ENCODE measurements at places on chromosomes 5 and 9.

- no peak for DNase-seq
These were observed 21.8 kb downstream of the CTNNAL1 start for GRCh38 chr9:108991479-108991878.

- no peak for DNase-seq
These were observed 463.7 kb upstream of the CLINT1 start for GRCh38 chr5:158322620-158323019.

DNA sequence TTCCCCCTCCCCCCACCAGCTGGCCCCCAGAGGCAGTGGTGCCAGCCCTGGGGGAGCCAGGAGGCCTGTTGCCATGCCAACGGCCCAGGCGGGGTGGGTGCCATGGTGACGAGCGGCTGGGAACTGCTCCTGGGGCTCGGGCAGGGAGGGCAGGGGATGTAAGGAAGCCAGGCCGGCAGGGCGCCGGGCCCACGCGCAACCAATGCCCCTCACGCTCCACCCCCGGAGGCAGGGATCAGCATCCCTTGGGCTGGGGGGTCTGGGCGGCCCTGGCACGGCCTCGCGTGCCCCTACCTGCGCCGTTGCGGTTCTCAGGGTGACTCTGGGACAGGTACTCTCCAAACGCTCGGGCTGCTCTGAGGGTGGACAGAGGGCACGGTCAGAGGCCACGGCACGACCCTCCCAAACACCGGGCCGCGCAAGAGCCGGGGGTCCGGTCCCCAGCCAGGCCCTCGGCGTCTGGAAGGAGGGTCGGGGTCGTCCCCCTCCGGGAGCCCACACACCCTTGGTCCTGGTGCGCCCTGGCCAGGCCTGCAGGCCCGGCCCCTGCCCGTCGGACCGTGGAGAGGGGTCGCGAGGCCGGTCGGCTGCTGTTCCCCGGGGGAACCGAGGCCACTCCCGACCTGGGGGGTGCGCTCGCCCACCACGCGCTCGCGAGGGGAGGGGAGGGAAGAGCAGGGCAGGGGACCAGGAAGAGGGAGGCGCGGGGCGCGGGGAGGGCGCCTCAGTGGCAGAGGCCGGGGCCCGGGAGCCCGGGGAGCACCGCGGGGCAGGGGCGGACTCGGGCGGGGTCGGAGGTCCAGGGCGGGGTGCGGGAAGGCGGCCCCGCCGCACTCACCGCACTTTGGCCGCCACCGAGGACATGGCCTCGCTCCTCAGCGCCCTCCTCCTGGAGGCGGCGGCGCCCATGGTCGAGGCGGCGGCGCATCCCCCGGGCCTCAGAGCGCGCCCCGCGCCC, 661 bp downstream of the NSMF start:
- peak; percentile 61 for DNase-seq

GRCh38 chr5:57761513-57761912, 278.9 kb upstream of the ACTBL2 start:
- DNase-seq, result no peak

GRCh38 chr9:4397917-4398316, 92.4 kb upstream of the SLC1A1 start:
- DNase-seq, result peak; percentile 19

DNA sequence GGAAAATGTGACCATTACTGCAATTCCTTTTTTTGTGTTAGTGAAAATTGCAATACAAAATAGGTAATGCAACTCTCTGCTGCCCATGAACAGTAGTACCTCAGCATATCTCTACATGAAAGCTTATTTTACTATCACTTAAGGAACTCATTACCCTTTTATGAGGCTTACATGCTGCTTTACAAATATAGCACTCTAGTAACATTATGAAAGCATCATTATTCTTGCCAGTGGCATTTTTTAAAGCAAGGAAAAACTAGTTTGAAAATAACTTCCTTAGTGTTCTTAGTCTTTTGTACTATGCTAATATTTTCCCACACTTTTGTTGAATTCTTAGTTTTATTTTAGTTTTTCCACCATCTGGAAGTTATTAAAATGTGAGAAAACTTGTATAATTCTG, 797.3 kb upstream of the ARRDC3 start:
- DNase-seq, result no peak

GRCh38 chr9:31520301-31521085, 864.0 kb upstream of the ACO1 start:
- DNase-seq, result no peak

GRCh38 chr9:89983411-89983810, 378.6 kb downstream of the GADD45G start:
- DNase-seq, result no peak

DNA sequence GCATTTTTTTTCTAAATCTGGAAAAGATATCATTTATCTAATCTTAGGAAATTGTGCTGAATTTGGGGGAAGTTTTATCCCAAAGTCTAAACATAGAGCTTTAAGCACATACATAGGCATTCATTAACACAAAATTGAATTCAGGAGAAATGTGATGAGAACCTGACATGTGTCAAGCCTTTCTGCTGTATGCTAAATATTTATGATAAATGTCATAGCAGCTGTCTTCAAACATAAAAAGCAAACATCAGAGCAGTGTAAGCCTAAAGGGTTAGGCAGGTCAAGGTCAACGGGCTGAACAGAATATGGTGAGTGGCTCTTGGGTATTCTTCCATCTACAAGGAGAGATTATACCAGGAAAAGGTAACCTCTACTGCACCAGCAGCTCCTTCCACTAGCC, 737.2 kb upstream of the ZNF608 start:
- DNase-seq, result no peak

- DNase-seq, result no peak
These were observed 20.7 kb downstream of the GSN start for GRCh38 chr9:121288673-121289025.

- DNase-seq, result peak; percentile 49
These were observed 2.1 kb downstream of the HEXB start for GRCh38 chr5:74686962-74687751.

DNA sequence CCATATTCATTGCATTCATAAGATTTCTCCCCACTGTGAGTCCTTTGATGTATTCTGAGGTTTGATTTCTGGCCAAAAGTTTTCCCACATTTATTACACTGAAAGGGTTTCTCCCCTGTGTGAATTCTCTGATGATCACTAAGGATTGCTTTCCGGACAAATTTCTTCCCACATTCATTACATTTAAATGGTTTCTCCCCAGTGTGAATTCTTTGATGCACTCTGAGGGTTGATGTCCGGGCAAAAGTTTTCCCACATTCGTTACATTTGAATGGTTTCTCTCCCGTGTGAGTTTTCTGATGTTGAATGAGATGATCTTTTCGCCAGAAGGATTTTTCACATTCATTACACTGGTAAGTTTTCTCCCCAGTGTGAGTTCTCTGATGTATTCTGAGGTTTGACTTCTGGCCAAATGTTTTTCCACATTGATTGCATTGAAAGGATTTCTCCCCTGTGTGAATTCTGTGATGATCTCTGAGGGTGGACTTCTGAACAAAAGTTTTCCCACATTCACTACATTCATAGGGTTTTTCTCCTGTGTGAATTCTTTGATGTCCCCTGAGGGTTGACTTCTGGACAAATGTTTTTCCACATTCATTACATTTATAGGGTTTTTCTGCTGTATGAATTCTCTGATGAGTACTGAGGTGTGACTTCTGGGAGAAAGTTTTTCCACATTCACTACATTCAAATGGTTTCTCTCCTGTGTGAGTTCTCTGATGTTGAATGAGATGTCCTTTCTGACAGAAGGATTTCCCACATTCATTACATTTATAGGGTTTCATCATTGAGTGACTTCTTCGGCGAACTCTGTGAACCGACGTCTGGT, 18.8 kb downstream of the ZNF510 start:
- no peak for DNase-seq

GRCh38 chr9:130426883-130427282, 17.9 kb upstream of the ASS1 start:
- peak; percentile 38 for DNase-seq

GRCh38 chr5:116045821-116046220, 13.5 kb downstream of the ARL14EPL start:
- no peak for DNase-seq

- no peak for DNase-seq
These were observed 15.2 kb downstream of the LURAP1L start for GRCh38 chr9:12790001-12790400.

DNA sequence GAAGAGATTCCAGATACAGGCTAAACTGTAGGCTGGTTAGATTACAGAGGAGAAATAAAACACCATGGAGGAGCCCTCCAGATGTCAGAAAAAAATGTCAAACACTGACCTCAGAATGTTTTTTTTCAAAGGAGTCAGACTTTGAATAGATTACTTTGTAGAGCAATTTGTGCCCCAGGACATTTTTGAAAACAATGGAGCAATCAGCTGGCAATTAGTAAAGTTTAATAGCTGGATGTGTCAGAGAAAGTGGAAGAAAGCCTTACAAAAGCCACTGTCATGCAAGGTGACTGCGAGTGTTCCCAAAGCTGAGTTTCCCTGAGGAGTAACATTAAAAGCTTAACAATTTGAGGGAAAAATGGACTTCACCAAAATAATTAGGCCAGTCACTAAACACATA, 417.8 kb upstream of the CTNND2 start:
- no peak for DNase-seq

Measured in hepatic stellate cell (primary cell).